ENCODE measurements at places on chromosomes 6 and 20. TPM values are rescaled to one million over a fixed set of nuclear protein-coding genes. Genes with fewer than 3 reads are reported as not detected.

Gene PTCRA
- total RNA-seq, result not detected

Gene KIF6
- total RNA-seq, result not detected

Gene JARID2
- total RNA-seq, result 14.7 TPM

Gene TRIM40
- not detected for total RNA-seq

Gene ZBP1
- not detected for total RNA-seq

Gene POU3F2
- total RNA-seq, result not detected

Gene SNX3
- 193 TPM for total RNA-seq

Gene KIF3B
- total RNA-seq, result 17.2 TPM

Gene TFAP2C
- total RNA-seq, result under 0.01 TPM

Gene NNAT
- total RNA-seq, result not detected

Gene PGC
- not detected for total RNA-seq

Gene SERAC1
- 21.0 TPM for total RNA-seq

Gene C4B
- 0.97 TPM for total RNA-seq

Gene CCR6
- not detected for total RNA-seq

Gene PNPLA1
- total RNA-seq, result not detected

Gene GJA1
- total RNA-seq, result 353 TPM

Gene CLVS2
- not detected for total RNA-seq

Gene SLC2A10
- total RNA-seq, result 3.7 TPM

Gene BPIFB1
- total RNA-seq, result not detected

Gene TCP11
- not detected for total RNA-seq

Gene KHDC1L
- not detected for total RNA-seq

All from bladder microvascular endothelial cell (primary cell).